ENCODE measurements at places on chromosomes 16 and 17.

DNA sequence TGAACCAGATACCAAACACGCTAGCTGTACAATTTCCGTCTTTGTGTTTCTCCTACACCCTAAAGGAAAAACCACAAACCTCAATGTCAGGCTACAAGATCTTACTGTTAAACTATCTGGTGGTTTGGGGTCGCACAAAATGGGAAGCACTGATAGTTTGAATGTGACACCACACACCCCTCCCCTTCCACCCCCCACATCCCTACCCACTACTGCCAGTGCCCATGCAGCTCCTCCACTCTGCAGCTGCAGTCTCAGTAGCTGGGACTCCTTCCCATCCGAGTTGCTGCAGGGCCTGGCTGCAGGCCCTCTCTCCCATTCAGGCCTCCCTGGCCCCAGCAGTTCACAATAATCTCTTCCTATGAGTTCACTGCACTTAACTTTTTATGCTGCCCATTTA, 18.4 kb downstream of the TRAP1 start:
- no peak for DNase-seq

DNA sequence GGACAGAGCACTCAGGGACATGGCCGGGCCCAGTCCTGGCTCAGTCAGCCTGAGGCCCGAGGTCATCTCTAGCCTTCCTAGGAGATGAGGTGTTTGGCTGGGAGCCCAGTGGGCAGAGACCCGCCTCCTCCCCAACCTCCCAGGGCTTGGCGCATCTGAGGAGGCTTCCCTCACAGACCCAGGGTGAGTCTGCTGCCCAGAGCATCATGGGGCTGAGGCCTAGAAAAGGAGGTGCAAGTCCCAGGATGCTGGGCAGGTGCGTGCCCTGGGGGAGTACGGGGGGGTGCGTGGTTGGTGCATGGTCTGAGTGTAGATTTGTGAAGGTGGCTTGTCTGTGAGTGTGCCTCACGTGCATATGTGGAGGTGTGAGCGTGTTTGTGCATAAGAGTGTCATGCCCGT, 4.7 kb downstream of the PDE6G start:
- DNase-seq, result peak; percentile 50

DNA sequence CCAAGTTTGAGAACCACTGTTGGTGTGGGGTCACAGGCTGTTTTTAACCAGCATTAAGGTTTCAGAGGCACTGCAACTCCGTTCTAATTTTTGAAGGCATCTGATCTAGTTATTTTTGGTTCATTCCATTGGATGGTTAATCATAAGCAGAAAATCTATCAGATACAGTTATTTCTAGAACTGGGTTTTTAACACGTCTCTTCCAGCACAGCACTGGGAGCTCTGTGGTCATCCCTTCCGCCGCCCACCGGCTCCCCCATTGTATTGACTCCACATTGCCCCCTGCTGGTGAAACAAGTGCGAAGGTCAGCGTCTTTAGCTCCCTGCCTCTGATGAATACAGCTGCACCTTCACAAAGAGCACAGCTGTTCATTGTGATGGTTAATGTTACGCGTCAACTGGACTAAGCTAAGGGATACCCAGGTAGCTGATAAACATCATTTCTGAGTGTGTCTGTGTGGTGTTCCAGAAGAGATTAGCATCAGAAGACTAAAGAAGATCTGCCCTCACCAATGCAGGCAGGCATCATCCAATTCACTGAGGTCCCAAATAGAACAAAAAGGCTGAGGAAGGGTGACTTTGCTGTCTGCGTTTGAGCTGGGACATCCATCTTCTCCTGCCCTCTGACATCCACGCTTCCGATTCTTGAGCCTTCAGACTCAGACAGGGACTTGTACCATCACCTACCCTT, 8.5 kb downstream of the CCL18 start:
- peak; percentile 28 for DNase-seq

DNA sequence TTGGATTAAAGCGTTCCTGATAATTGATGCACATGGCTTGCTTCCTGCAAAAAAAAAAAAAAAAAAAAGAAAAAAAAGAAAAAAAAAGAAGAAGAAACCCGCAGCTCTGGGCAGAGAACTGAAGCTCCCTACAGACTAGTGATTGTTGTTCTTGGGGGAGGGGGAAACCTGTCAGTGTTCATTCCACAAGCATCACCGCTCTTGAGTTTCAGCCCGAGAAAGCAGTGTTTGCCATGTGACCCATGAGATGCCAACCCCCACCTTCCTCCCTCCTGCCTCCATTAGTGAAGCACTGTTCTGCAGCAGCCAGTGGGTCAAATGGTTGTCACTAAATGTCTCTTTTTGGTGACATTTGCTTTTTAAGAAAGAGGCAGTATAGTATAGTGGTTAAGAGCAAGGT, 1.7 kb downstream of the USP43 start:
- no peak for DNase-seq

GRCh38 chr16:67415872-67416793, at the start of gene ZDHHC1:
Gene ZDHHC1 (minus strand): TSS chr16:67416477. CDS start chr16:67407775, 8,702 bp downstream.
- DNase-seq, result peak; percentile 50

DNA sequence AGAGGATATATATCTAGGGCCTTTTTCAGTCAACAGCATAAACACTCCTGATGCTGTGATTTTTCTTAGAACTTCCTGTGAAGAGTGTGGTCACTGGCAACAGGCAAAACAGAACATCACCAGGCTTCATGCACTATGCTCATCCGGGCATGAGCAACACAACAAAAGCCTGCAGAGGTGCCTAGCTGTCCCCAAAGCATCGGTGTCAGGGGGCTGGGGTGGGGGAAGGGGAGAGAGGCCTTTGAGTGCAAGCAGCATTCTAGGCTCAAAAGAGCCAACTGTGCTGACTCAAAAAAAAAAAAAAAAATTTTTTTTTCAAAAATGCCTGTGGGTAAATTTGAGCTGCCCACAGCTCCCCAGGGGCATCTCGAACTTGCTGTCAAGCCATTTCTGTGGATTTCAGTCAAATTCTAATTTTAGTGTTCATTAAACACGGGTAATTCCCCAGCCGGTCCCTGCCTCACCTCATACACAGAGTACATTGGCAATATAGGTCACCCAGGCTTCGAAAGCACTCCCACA, 194.6 kb upstream of the DYNLRB2 start:
- DNase-seq, result no peak

DNA sequence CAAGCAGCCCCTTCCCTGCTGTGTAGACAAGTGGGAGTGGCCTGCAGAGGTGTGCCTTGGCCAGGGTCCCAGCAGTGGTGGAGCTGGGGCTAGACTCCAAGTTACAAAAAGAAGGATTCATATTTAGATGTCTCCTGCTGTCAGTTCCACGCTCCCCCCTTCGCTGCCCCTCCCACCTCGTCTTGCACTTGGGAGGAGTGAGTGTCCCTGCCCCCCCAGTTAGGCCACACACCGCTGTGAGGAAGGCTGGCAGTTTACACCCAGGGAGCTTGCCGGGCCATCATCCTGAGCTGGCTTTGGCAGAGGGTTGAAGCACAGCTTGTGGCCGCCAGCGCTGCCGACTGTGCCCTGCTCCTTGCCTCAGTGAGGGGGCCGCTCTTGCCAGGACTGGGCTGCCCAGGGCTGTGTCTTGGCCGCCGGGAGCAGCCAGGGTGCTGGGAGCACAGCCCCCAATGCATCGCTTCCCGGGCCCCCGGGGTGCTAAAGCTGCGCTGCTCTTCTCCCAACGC, 44.3 kb downstream of the ELAC2 start:
- no peak for DNase-seq

GRCh38 chr16:87942680-87943079, 6.4 kb upstream of the CA5A start:
- DNase-seq, result no peak

DNA sequence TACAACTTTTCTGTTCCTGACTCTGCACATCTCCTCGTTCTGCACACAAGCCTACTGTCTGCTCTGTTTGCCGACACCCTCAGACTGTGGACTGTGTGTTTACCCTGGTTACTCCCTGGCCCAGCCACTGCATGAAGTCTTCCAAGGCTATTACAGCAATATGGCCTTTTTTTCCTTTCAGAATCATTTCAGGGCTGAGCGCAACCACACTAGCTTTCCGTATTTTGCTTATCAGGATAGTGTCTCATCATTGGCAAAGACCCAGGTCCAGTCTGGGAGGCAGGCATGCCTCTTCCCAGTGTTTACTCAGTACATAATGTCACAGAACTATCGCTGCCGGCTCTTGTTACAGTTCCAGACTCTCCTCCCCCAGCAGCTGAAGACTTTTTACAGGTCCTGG, 10.1 kb downstream of the DNAH9 start:
- DNase-seq, result no peak

- DNase-seq, result peak; percentile 18
These were observed 182 bp downstream of the RPL26 start for GRCh38 chr17:8382880-8383142.

Measured in LoVo (cell line).